ENCODE measurements at places on chromosomes 7 and 10.

DNA sequence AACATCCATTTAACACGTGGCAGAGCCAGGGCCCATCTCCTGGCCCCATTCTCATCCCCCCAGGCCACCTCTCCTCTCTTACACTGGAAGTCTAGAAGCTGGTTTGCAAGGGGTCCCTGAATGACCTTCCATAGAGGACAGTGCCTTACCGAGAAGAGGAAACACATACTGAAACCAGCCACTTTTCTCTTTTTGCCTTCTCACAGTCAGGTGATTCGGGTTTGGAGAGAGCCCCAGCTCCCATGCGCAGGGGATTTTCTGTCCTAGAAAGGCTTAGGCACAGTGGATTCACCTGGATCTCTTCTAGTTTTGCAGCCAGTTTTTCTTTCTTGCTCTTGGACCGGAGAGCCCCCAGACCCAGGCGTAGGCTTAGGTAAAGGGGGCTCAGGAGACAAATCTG, 334.1 kb upstream of the C7orf33 start:
- H3K27me3 ChIP-seq = no peaks in the 10 kb centered on the region
- no peaks in the 10 kb centered on the region for H3K36me3 ChIP-seq
- H3K27ac ChIP-seq = no peak overlapping the region

- H3K4me3 ChIP-seq = peak overlapping the region; percentile 54
- no peaks in the 10 kb centered on the region for H3K36me3 ChIP-seq
- H3K27me3 ChIP-seq = peaks cover 3% of the 10 kb centered on the region
- H3K27ac ChIP-seq = no peak overlapping the region
- H3K4me1 ChIP-seq = peaks cover 2% of the 10 kb centered on the region
Observed at GRCh38 chr7:124033095-124033806, 384 bp upstream of the TMEM229A start.

DNA sequence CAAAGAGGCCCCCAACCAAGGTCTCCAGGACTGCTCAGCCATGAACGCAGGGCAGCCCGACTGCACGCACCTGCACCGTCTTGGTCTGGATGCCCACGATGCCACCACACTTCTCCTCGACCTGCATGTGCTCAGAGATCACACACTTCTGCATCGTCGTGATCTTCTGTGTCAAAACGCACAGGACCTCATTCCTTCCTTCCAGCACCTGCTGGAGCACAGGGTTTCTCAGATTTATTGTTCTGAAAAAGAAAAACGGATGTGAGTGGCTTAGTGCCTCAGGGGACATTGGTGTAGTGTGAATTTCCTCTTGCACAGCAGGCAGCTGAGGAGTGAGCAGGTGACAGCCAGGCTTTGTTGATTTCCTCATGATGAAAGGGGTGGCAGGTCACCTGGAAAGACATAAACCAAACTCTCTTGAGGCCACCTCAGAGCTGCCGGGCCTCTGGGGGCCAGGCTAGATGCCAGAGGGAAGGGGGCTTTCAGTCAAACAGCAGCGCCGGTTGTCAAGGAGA, 38.2 kb downstream of the GSDME start:
- no peaks in the 10 kb centered on the region for H3K4me1 ChIP-seq
- peaks cover 2% of the 10 kb centered on the region for H3K36me3 ChIP-seq
- no peak for DNase-seq
- H3K27ac ChIP-seq = no peak overlapping the region
- H3K27me3 ChIP-seq = no peaks in the 10 kb centered on the region
- H3K4me3 ChIP-seq = no peak overlapping the region

GRCh38 chr10:132715776-132716680, 69.9 kb downstream of the NKX6-2 start:
- H3K4me1 ChIP-seq = peaks cover 50% of the 10 kb centered on the region
- no peak for DNase-seq
- H3K27me3 ChIP-seq = no peaks in the 10 kb centered on the region
- H3K36me3 ChIP-seq = peaks cover 4% of the 10 kb centered on the region

- peak overlapping the region; percentile 99 for H3K27ac ChIP-seq
- peaks cover 4% of the 10 kb centered on the region for H3K4me1 ChIP-seq
- no peak for DNase-seq
- no peaks in the 10 kb centered on the region for H3K36me3 ChIP-seq
- peak overlapping the region; percentile 77 for H3K4me3 ChIP-seq
- no peaks in the 10 kb centered on the region for H3K27me3 ChIP-seq
Observed at GRCh38 chr10:27242473-27242950, 1.9 kb upstream of the ACBD5 start.

GRCh38 chr10:29886299-29886698, 173.1 kb downstream of the JCAD start:
- no peaks in the 10 kb centered on the region for H3K27me3 ChIP-seq
- H3K36me3 ChIP-seq = no peaks in the 10 kb centered on the region
- DNase-seq = no peak
- H3K27ac ChIP-seq = no peak overlapping the region
- no peaks in the 10 kb centered on the region for H3K4me1 ChIP-seq

- no peaks in the 10 kb centered on the region for H3K4me1 ChIP-seq
- no peak for DNase-seq
- H3K27ac ChIP-seq = no peak overlapping the region
- H3K27me3 ChIP-seq = no peaks in the 10 kb centered on the region
- H3K4me3 ChIP-seq = no peak overlapping the region
- H3K36me3 ChIP-seq = no peaks in the 10 kb centered on the region
Observed at GRCh38 chr10:118513174-118513573, 82.3 kb downstream of the PRLHR start.

GRCh38 chr10:100114976-100115770, 33.5 kb upstream of the CPN1 start:
- no peak overlapping the region for H3K4me3 ChIP-seq
- no peak for DNase-seq
- no peaks in the 10 kb centered on the region for H3K4me1 ChIP-seq
- H3K36me3 ChIP-seq = no peaks in the 10 kb centered on the region
- H3K27ac ChIP-seq = no peak overlapping the region

- no peak overlapping the region for H3K27ac ChIP-seq
- no peaks in the 10 kb centered on the region for H3K4me1 ChIP-seq
- no peak for DNase-seq
Observed at GRCh38 chr7:1425292-1426136, 33.8 kb downstream of the MICALL2 start.

- no peaks in the 10 kb centered on the region for H3K36me3 ChIP-seq
- H3K27me3 ChIP-seq = no peaks in the 10 kb centered on the region
- no peak overlapping the region for H3K4me3 ChIP-seq
- H3K27ac ChIP-seq = no peak overlapping the region
- DNase-seq = no peak
- peaks cover 5% of the 10 kb centered on the region for H3K4me1 ChIP-seq
Observed at GRCh38 chr10:62031507-62031906, 130.0 kb downstream of the ARID5B start.

DNA sequence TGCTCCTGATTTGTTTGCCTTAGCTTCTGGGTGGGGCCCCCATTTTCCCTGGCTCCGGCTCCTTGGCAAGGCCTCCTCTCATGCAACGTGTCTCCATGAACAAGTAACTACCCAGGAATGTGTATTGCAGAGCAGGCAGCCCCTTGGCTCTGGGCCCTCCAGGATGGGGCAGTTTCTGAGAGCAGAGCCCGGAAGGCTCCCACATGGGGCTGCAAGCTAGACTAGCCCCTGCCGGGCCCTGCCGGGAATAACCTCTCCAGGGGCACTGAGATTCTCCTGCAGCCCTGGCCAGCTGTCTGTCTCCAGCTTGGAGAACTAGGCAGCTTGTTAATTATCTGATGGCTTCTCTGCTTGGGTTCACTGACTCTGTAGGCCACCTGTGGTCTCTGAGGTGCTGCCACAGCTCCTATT, 184.0 kb upstream of the INHBA start:
- DNase-seq = no peak
- H3K4me1 ChIP-seq = no peaks in the 10 kb centered on the region
- H3K27me3 ChIP-seq = peaks cover 50% of the 10 kb centered on the region
- no peak overlapping the region for H3K4me3 ChIP-seq

DNA sequence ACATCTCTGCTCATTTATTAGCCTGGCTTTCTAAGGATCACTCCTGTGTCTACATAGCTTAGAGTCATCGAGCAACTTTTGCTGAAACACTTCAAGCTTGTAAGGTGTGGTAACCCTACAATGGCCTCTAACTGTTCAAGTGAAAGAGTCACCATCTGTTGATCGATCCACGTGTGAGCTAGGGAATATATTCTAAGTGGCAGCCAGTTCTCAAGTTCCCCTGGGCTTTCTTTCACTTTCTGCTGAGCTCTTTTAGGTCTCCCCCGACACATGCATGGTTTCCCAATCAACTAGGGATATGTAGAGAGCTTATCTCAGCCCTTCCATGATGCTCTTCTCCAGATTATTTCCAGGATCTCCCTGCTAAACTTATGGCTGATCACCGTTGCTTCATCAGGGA, 15.5 kb downstream of the AOAH start:
- H3K27me3 ChIP-seq = no peaks in the 10 kb centered on the region
- H3K4me1 ChIP-seq = no peaks in the 10 kb centered on the region
- no peaks in the 10 kb centered on the region for H3K36me3 ChIP-seq
- DNase-seq = no peak

GRCh38 chr10:95242581-95243317, 48.1 kb downstream of the PDLIM1 start:
- DNase-seq = peak; percentile 30
- no peak overlapping the region for H3K27ac ChIP-seq
- peaks cover 9% of the 10 kb centered on the region for H3K27me3 ChIP-seq
- peaks cover 1% of the 10 kb centered on the region for H3K4me1 ChIP-seq

GRCh38 chr7:101506531-101506930, 122.6 kb downstream of the MYL10 start:
- no peak overlapping the region for H3K4me3 ChIP-seq
- H3K27me3 ChIP-seq = no peaks in the 10 kb centered on the region
- no peaks in the 10 kb centered on the region for H3K4me1 ChIP-seq
- DNase-seq = no peak
